ENCODE measurements at places on chromosomes 3 and 15.

DNA sequence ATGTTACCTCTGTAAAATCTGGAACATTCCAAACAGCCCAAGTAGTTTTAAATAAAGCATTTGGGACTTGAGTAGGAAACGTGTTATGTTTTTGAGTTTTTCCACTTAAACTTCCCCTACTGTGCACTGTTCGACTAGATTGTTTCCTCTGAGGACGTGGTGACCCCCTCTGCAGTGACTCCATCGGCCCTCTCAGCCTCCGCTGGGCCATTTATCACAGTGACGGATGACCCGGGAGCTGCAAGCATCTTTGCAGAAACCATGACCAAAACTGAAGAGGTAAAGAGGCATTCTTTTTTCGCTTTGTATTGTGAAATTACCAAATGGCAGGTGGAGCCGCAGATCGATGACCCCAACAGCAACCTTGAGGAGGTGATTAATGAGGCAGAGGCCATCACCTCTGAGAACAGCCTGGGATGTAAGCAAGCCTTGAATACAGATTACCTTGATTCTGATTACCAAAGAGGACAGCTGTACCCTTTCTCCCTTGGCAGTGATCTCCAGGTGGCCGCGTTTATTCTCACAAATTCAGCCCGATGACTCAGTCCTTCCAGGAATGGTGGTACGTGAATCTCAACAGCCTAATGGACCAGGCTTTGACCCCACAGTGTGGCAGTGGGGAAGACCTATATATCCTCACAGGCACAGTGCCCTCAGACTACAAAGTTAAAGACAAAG, 79.1 kb upstream of the FAN1 start:
- DNase-seq: no peak

- no peak for DNase-seq
These were observed 8.2 kb downstream of the BNIP2 start for GRCh38 chr15:59680870-59681269.

- DNase-seq: no peak
These were observed 129.0 kb upstream of the ARHGEF3 start for GRCh38 chr3:56930706-56931105.

GRCh38 chr3:150421799-150422548, 13.9 kb downstream of the TSC22D2 start:
- DNase-seq: no peak

DNA sequence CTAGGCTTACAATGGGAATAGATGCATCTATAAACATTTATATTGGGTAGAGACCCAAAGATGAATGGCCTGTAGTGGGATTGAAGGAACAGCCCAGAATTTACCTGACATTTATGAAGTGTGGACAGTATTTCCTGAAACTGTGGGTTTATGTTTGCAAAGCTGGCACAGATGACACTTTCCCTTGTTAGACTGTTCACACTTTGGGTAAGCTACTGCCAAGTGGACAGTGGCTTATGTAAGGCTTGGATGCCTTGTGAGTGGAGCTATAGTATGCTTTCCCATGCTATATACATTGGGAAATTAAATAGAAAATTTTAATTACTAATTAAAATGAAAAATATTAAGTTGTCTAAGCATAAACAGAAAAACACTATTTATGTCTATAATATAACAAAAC, 48.5 kb downstream of the STARD9 start:
- no peak for DNase-seq
